ENCODE measurements at places on chromosomes 7 and 10. TPM values are rescaled to one million over a fixed set of nuclear protein-coding genes. Genes with fewer than 3 reads are reported as not detected.

The FAM25G gene
- not detected for polyA plus RNA-seq

The TMEM213 gene
- polyA plus RNA-seq, result 0.21 TPM

The TMEM184A gene
- polyA plus RNA-seq, result not detected

The HMX2 gene
- polyA plus RNA-seq, result not detected

The RHEB gene
- 69.4 TPM for polyA plus RNA-seq

The TMEM26 gene
- polyA plus RNA-seq, result not detected

Measured in CD4-positive, CD25-positive, alpha-beta regulatory T cell (primary cell).